ENCODE measurements at places on chromosomes 7 and 10.

DNA sequence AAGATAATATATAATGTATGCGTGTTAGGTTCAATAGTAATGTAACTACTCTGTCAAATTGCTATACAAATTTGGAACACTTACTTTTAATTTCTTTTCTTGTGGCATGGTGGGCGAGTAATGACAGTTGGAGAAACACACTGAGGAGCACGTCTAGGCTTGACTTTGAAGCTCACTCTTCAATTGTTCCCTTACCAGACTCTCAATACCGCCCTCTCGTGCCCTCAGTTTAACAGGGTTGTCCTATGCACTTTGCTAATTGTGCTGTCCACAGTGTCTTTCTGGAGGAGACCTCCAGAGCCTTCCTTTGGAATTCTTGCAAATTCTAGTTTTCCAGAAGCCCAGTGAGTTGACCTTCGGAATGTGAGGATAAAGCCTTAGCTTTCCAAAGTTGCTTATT is 107.2 kb upstream of the RELN start:
- DNase-seq: no peak

- DNase-seq: no peak
Observed at GRCh38 chr10:34172936-34173533, 642.1 kb downstream of the PARD3 start.

- no peak for DNase-seq
Observed at GRCh38 chr7:123783820-123784219, 35.0 kb upstream of the WASL start.

GRCh38 chr7:47304727-47305719 is 276.9 kb downstream of the TNS3 start:
- DNase-seq: no peak

DNA sequence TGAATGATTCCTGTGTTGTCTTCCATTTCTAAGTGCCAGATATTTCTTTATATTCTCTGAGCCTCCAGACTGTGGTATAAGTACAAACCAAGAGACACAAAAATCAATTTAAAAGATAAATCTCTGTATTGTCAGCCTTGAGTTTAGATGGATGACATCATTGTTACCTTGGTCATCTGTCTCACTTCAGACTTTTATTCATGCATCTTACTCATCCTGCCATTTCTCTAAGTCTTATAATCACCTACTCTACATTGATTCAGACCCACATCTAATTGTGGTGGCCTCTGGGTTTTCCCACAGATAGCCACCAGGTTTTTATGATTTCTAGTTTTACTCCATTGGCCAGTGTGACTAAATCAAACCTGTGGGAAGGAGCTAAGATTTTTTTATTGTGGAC is 26.8 kb upstream of the HDAC9 start:
- no peak for DNase-seq

GRCh38 chr10:53140506-53140905 is 367.9 kb upstream of the MBL2 start:
- no peak for DNase-seq

DNA sequence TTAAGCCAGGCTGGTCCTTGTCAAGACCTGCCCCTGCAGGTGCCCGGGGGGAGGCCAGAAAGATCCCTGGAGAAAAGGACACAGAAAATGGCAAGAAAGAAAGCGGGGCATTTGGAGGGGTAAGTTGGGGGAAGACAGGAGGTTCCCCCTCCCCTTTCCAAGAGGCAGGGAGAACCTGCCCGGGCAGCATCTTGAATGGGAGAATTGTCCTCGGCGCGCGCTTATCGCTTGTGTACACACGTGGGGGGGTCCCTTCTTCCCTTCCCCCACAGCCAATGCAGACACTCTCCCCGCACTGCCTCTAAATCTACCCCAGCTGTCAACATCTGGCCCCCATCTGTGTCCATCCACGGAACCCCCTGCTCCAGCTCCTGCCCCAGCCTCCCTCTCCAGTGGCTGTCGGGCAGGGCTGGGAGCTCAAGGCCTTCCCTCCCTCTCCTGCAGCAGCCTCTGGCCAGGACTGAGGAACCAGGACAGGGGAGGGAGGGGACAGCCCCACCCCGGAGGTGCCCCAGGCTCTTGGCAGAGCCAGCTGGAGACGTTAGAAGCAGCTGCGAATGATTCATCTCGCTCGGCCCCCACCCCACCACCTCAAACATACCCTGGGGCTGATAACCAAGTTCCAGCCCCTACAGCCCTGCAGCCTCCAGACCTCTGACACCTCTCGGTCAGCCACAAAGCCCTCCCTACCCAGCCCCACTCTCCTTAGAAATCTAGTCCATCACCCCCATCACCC is 25.3 kb downstream of the EPHB4 start:
- no peak for DNase-seq

- no peak for DNase-seq
Observed at GRCh38 chr7:19869979-19870378, 96.6 kb upstream of the TMEM196 start.

GRCh38 chr7:112749775-112750174 is 40.4 kb downstream of the TMEM168 start:
- no peak for DNase-seq

DNA sequence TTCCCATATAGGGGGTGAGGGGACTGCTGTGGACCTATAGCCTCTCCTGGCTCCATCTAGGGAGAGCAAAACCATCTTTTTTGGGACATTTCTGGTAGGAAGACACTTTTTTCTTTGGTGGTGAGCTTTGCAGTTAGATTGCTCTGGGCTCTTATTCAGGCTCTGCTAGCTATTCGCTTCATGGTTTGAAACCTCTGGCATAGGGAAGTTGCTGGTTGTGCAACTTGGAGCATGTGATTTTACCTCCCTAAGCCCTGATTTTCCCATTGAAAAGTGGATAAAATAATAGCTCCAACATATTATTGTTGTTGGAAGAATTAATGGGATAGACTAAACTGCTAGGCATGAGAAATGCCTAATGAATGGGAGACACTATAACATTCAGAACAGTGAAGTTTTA is 69.6 kb downstream of the CYP26A1 start:
- DNase-seq: no peak

DNA sequence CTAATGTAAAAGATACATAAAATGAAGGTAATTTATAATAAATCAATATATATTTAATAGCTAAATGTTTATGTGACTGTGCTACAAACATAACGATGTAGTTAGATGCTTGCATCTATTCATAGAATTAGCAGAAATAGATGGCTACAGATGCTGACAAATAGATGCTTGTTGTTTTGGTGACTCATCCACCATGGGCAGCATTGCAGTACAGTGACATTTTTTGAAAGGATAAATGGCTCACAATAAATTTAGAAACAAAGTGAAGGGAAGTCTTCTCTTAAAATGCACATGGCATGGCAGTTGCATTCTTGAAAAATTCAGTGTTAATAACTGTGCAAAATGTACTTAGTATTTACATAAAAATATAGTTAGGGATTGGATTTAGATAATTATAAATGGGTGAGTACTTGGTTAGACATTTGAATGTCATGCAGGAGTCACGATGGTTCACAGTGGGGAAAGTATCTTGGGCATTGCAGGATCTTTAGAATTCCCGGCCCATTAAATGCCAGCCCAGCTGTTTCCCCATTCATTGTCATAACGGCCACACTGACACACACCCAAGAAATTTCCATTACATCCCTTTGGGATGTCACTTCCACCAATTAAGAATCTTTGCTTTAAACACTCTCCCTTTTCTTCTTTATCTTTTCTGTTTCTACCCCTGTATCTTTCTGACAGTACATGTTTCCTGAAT is 564.1 kb downstream of the ATRNL1 start:
- no peak for DNase-seq

GRCh38 chr7:126930166-126930565 is 322.6 kb downstream of the GRM8 start:
- no peak for DNase-seq

- DNase-seq: no peak
Observed at GRCh38 chr7:135514856-135515255, 5.0 kb upstream of the CNOT4 start.

DNA sequence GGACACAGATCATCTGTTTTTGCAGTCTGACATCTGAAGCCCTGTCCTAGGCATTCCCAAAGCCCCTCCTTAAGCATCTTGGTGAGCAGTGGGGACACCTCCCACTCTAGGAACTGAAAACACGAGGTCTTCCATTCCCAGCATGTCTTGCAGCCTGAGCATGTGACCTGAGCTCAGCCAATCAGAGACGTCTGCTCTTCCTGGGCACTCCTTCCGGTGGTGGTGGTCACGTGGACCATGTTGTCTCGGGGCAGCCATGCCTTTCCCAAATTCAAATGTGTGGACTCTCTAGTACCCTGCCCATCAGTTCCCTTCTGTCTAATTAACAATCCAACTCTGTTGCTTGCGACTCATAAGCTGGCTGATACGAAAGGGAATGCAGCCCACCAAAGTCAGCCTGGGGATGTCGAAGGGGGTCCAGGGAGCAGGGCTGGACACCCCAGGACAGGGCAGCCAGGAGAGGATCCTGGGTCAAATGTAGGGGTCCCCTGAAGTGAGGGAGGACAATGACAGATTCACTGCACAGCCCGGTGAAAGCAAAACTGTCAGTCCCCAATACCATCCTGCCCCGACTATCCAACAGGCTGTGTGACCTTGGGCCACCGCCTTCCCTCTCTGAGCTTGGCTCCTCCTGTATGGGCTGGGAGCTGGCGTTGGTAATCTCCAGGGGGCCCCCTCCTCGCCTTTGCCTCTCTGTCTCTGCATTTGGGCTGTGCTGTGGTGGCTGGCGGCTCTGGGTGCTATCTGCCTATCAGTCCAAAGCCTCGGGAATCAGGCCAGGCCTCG is 57.4 kb upstream of the BAIAP2L1 start:
- no peak for DNase-seq

GRCh38 chr7:116777651-116778281 is 84.6 kb upstream of the CAPZA2 start:
- DNase-seq: no peak

GRCh38 chr10:91103384-91104192 is 116.9 kb upstream of the PCGF5 start:
- no peak for DNase-seq

All from NCI-H748 treated with DMSO at 0.1 percent for 48 hours (cell line).